ENCODE measurements at places on chromosomes 4 and X.

GRCh38 chr4:38411981-38412536 is 251.9 kb upstream of the KLF3 start:
- no peak for DNase-seq

GRCh38 chrX:135557344-135557743 is 36.9 kb downstream of the INTS6L start:
- DNase-seq: peak; percentile 17

- DNase-seq: no peak
These were observed 12.8 kb downstream of the AFF1 start for GRCh38 chr4:86947501-86948120.

GRCh38 chr4:185033950-185034349 is 15.7 kb downstream of the HELT start:
- DNase-seq: no peak

- no peak for DNase-seq
These were observed 403.8 kb upstream of the FAT1 start for GRCh38 chr4:187127456-187127855.

DNA sequence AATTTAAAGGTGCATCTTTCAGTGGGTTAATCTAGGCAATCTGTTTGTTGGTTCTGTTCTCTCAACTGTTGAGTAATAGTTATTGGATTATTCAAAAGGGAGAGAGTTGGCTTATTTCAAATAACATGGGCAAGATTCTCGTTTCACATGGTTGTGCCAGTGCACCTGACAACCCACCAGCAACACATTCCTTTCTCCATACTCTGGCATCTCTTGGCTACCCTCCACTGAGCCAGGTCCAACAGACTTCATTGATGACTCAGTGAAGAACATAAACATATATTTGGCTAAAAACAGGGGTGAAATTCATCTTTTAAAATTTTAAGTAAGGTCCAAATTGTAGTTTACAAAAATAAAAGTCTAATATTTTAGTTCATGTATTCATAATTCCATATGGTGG is 967.2 kb downstream of the RPA4 start:
- no peak for DNase-seq

- no peak for DNase-seq
These were observed 1537.8 kb upstream of the PABPC4L start for GRCh38 chr4:135739354-135739753.

DNA sequence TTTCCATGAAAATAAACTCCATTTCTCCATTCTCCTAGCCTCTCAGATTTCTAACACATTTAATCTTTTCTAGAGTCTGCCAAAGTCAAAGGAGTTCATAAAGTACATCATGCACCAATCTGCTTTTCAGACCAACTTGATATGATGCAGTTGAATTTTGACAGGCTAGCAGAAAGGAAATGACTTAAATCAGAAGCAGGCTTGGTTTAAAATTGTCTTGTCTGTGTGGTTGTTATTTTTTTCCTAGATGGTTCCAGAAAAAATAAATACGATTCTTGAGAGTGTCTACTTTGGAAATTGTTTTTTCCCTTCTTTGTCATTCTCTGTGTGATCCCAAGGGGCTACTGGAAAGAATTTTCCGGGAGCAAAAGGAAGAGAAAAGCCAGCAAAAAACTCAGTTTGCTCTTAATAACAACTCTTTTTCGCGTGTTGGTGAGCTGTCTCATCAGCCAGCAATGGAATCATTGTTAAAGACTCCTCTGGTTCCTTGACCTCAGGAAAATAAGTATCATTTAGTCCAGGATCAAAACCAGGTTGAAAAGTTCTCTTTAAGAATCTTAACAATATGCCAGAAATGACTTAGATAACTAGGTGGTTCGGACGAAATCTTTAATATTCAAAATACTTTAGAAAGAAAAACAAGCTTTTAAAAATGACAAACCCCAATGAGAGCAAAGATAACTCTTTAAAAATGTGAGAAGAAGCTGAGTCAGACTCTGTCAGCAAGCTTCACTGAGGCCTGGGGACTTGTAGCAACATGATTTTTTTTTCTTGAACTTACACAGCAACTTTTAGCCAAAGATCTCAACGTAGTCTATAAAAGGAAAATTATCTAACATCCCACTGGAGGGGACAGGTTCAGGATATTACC is 49.7 kb upstream of the GAB1 start:
- DNase-seq: no peak

DNA sequence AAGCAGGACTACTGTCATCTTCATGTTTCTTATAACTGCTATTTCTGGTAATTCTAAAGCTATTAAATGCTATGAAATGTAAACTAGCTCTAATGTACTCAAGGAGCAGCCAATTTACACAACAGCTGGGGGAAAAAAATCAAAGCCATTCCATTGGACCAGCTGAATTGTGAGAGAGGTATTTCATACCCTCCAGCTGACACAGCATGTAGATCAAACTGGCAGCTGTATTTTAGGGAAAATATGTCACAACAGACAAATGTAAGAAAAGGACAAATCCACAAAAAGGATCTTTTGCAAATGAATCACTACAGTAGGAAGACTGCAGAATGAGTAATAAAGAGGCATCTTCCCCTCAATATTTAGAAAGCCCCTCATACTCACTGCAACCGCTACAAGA is 65.2 kb upstream of the FAM47B start:
- no peak for DNase-seq

- DNase-seq: no peak
These were observed 17.5 kb upstream of the RAB9B start for GRCh38 chrX:103849558-103849957.

- no peak for DNase-seq
These were observed 27.2 kb downstream of the NOP14 start for GRCh38 chr4:2935762-2936743.

- no peak for DNase-seq
These were observed 63.5 kb upstream of the PJA1 start for GRCh38 chrX:69228732-69229131.

GRCh38 chrX:739611-740010 is 109.0 kb downstream of the SHOX start:
- no peak for DNase-seq

GRCh38 chr4:54487491-54487890 is 170.3 kb upstream of the KIT start:
- no peak for DNase-seq

DNA sequence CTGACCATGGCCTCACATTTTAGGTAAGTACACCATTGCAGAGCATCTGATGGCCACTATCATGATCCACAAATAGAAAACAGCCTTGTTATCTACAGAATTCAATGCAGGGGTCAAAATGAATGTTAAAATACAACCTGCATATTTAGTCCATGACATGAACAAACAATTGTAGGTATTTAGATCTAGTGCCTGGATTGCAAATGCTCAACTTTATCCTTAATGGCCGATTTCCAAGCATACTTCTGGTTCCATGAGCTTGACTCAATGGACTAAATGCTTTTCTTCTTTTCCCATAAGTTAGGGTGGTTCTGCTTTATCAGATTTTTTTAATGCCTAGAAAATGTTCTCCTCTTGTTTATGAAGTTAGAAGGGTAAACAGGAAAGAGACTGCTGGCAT is 139.2 kb upstream of the TTC29 start:
- no peak for DNase-seq

DNA sequence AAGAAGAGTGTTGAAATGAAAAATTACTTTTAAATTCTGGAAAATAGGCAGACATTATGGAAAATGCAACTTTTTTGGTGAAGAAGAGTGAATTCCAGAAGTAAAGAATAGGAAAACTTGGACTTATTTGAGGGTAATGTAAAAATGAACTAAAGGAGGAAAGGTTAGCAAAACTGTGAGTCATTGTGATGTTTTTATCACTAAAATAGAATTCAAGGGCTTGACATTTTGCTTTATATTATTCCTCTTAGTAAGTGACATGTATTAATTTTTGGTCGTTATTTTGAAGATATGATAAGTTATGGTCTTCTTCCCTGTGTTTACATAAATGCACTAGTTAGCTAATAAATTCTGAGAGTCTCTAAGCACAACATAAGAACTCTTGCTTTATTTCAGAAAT is 390.9 kb downstream of the FAT4 start:
- DNase-seq: no peak

GRCh38 chr4:83618431-83618830 is 82.5 kb downstream of the GPAT3 start:
- no peak for DNase-seq

GRCh38 chr4:177225605-177226004 is 84.1 kb upstream of the NEIL3 start:
- DNase-seq: no peak

- DNase-seq: no peak
These were observed 58.6 kb downstream of the NDST4 start for GRCh38 chr4:115054836-115055235.

- no peak for DNase-seq
These were observed 212.7 kb downstream of the CENPC start for GRCh38 chr4:67332627-67333026.

DNA sequence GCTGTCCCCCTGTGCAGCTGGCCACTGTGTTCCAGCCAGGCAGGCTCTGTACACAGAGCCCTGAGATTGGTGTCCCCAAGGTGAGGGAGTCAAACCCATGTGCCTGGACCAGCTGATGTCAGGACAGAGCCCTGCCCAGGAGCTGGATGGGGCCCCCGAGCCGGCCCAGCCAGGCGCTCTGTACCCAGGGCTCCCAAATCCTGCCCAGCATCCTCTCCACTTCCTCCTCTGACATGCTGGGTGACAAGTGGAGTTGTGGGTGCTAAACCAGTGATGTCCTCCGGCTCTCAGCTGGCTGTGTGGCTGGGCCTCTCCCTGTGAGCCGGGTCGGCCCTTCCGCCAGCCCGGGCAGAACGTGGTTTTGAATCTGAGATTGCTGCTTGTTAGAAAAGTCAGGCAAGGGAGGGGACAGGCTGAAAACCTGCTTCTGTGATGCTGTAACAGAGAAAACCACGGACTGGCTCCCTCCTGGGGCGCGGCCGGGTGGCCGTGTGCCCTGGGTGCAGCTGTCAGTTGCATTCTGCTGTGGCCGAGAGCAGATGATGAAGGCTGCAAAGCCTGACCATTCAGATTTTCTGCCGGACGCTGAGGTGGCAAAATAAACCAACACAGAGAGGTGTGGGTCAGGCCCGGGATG is 7.9 kb upstream of the CPLX1 start:
- DNase-seq: no peak

DNA sequence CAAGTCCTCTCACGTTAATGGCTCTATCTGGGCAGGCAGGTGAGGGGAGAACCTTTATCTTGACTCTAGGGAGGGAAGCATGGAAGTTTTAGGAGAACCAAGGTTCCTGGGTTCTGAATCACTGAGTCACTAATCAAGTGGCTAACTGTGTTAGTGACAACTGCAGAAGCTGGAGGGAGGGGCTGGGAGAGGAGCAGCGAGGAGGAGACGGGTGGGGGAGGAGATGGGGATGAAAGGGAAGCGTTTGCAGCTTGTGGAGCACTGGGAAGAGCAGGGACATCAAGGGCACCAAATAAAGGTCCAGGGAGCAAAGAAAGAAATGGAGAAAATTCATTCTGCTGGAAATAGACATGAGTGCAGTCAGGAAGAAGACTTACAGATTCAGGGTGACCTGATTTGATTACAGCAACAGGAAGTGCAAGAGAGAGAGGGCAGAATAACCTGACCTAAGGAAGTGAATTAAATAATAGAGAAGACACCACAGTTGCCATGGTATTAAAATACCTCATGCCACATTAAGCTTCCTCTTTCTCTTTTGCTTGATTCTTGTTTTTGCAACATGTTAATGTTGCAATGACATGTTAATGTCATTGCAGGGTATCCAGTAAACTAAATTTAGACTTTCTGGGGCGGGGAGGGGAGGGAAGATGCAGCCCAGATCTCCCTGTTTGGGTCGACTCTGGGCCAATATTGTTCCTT is 4.5 kb upstream of the SETD7 start:
- no peak for DNase-seq

DNA sequence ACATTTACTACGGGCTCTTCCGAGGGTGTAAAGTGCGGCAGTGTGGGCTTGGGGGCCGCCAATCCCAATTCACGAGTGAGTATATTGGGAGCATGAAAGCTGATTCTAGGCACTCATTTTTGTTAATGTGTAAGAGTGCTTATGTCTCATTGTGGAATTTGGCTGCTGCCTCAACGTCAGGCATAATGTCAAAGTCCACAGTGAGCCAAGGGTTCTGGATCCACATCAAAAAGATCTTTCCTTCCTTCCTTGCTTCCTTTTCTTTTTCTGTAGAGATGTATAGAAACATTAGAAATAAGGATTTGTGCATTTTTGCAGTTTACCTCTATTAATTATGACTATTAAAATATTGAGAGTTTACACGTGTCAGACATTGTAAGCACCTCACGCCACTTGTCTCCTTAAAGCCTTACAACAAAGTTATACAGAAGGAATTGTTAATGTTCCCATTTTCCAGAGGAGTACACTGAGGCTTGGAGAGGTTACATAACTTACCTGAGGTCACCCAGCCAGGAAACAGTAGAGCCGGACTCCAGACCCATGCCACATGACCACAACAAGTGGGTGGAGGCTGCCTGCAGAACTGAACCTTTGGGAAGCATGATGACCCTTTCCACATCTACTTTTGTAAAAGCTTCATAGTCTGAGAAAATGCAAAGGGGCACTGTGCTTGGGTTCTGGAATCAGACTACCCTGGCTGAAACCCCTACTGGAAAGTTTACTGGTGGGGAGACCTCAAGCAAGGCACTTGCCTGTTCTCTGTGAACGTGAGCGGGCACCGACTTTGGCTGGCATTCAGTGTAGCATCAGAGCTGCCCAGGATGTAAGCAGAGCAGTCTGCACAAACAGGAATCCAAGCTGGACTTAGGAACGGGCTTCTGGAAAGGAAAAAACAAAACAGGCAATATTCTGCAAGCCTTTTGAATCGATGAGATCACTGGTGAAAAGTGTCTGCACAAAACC is 761 bp downstream of the CLRN2 start:
- DNase-seq: no peak

GRCh38 chr4:113293043-113293560 is 243.6 kb downstream of the ANK2 start:
- no peak for DNase-seq

GRCh38 chr4:155676430-155676825 is 9.8 kb downstream of the GUCY1A1 start:
- no peak for DNase-seq

DNA sequence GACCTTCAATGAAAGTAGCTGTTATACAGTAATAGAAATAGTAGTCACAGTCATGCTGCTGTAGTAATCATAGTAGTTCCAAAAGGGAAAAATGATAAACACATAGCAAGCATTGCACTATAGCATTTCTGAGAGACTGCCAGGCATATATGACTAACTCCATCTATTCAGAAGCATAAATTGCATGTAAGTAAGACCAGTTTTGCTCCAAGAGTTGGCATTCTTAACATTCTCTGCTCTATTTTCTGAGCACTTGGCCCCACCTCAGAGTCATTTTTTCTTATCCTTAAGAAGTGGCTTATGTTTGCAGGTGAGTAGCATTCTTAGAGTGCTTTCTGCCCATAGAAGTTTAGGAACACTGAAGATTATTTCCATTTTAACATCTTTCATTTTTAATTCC is 490.3 kb upstream of the TECRL start:
- no peak for DNase-seq

- no peak for DNase-seq
These were observed 271.8 kb upstream of the ARX start for GRCh38 chrX:25287521-25287920.

- no peak for DNase-seq
These were observed 41.5 kb downstream of the RAB40AL start for GRCh38 chrX:102978594-102978993.

Data from CMK (cell line).